ENCODE measurements at places on chromosomes 5 and 9. TPM values are rescaled to one million over a fixed set of nuclear protein-coding genes. Genes with fewer than 3 reads are reported as not detected.

DNA sequence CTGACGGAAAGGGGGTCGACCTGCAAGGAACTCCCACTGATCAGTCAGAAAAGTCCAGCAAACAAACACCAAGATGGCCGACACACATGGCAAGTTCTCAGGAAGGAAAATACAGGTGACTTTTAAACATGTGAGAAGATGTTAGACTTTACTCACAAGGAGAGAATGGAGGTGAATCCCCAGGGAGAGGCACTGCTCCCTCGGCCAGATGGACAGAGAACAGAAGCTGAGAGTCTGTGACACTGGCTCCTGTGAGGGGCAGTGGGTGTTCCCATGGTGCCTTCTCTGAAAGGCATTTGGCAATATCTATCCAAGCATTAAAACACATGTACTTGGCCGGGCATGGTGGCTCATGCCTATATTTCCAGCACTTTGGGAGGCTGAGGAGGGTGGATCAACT is 22.8 kb downstream of the COL5A1 start:
- no peak for DNase-seq
- H3K4me1 ChIP-seq = no peaks in the 10 kb centered on the region
- H3K36me3 ChIP-seq = no peaks in the 10 kb centered on the region

DNA sequence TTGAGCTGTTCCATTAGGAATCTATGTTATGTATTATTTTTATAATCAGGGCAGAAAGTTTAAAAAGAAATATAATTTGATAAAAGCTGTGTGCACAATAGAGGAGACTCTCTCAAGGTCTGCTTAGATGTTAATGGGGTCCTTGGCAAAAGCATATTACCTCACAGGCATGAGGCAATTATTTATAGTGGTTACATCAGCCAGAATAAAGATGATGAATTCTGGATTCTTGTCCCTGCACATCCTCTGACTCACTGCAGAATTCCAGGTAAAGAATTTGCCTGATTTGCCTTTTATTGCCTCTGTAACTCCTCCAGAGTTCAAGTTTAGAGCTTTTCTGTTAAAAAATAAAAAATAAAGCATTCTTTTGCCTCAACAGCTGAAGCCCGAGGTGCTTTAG is 253.6 kb downstream of the MAST4 start:
- no peaks in the 10 kb centered on the region for H3K36me3 ChIP-seq
- H3K4me3 ChIP-seq = no peak overlapping the region
- DNase-seq = no peak
- H3K27me3 ChIP-seq = no peaks in the 10 kb centered on the region
- H3K4me1 ChIP-seq = no peaks in the 10 kb centered on the region

DNA sequence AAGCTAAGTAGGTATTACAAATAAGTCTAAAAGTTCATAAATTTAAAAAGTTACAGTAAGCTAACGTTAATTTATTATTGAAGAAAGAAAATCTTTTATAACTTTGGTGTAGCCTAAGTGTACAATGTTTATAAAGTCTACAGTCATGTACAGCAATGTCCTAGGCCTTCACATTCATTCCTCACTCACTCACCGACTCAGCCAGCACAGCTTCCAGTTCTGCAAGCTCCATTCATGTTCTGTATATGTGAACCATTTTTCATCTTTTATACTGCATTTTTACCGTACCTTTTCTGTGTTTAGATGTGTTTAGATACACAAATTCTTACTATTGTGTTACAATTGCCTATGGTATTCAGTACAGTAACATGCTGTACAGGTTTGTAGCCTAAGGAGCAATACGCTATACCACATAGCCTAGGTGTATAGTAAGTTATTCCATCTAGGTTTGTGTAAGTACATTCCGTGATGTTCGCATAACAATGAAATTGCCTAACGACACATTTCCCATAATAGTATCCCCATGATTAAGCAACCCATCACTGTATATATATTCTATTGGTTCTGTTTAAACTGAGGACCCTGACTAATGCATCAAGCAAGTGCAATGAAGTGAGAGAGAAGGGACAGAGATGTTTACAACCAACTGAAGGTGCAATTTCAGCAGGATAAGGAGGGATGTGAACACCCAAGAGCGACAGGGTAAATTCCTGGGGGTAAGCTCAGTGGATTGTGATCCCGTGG is 88.9 kb upstream of the TRIO start:
- no peak for DNase-seq
- H3K27ac ChIP-seq = no peak overlapping the region
- no peaks in the 10 kb centered on the region for H3K36me3 ChIP-seq
- no peak overlapping the region for H3K4me3 ChIP-seq
- no peaks in the 10 kb centered on the region for H3K4me1 ChIP-seq

- H3K4me3 ChIP-seq = no peak overlapping the region
- DNase-seq = no peak
- H3K36me3 ChIP-seq = no peaks in the 10 kb centered on the region
- no peaks in the 10 kb centered on the region for H3K27me3 ChIP-seq
Observed at GRCh38 chr5:110341836-110342235, 384.6 kb downstream of the TMEM232 start.

DNA sequence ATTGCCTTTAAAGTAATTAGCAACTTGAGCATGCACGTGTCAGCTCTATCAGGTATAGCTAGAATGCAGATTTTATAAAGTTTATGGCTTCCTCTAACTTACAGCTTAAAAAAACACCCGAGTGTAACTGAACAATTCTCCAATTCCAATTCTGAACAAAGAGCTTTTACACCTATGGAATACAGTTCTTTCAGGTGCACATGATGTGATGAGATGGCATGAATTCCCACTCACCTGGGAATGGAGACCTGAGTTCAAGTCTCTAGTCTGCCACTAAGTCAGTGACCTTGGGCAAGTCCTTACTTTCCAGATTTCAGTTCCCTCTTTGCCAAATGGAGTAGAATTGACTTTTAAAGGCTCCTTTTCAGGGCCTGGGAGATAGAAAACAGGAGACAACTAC is 1.8 kb downstream of the ZFAND5 start:
- peak overlapping the region; percentile 79 for H3K27ac ChIP-seq
- no peaks in the 10 kb centered on the region for H3K27me3 ChIP-seq
- H3K4me1 ChIP-seq = peaks cover 9% of the 10 kb centered on the region
- peak; percentile 7 for DNase-seq
- H3K4me3 ChIP-seq = peak overlapping the region; percentile 99

DNA sequence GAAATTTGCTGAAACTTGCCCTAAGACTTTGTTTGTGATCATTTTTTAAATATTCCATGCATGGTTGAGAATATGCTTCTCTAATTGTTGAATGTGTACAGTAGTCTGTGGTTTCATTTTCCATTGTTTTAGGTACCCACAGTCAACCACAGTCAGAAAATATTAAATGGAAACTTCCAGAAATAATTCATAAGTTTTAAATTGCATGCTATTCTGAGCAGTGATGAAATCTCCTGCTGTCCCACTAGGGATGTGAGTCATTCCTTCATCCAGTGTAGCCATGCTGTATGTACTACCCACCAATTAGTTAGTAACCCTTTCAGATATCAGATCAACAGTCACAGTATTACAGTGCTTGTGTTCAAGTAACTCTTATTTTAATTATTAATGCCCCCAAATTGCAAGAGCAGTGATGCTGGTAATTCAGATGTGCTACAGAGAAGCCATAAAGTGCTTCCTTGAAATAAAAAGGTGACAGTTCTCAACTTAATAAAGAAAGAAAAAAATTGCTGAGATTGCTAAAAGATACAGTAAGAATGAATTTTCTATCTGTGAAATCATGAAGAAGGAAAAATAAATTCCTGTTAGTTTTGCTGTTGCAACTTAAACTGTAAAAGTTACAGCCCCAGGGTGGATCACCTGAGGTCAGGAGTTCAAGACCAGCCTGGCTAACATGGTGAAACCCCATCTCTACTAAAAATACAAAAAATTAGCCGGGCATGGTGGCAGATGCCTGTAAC is 79.9 kb upstream of the FBXL17 start:
- no peak overlapping the region for H3K4me3 ChIP-seq
- no peak overlapping the region for H3K27ac ChIP-seq
- no peaks in the 10 kb centered on the region for H3K4me1 ChIP-seq
- H3K27me3 ChIP-seq = no peaks in the 10 kb centered on the region

- H3K4me3 ChIP-seq = no peak overlapping the region
- no peak overlapping the region for H3K27ac ChIP-seq
- H3K4me1 ChIP-seq = no peaks in the 10 kb centered on the region
- H3K36me3 ChIP-seq = no peaks in the 10 kb centered on the region
Observed at GRCh38 chr5:77437194-77437593, 54.9 kb downstream of the WDR41 start.

- no peaks in the 10 kb centered on the region for H3K36me3 ChIP-seq
- H3K4me1 ChIP-seq = no peaks in the 10 kb centered on the region
- no peak for DNase-seq
- no peaks in the 10 kb centered on the region for H3K27me3 ChIP-seq
Observed at GRCh38 chr9:14532456-14533115, 160.6 kb downstream of the ZDHHC21 start.

- no peak overlapping the region for H3K4me3 ChIP-seq
- no peaks in the 10 kb centered on the region for H3K27me3 ChIP-seq
- H3K27ac ChIP-seq = no peak overlapping the region
- peaks cover 17% of the 10 kb centered on the region for H3K36me3 ChIP-seq
Observed at GRCh38 chr5:62312036-62312435, 6.0 kb downstream of the KIF2A start.

DNA sequence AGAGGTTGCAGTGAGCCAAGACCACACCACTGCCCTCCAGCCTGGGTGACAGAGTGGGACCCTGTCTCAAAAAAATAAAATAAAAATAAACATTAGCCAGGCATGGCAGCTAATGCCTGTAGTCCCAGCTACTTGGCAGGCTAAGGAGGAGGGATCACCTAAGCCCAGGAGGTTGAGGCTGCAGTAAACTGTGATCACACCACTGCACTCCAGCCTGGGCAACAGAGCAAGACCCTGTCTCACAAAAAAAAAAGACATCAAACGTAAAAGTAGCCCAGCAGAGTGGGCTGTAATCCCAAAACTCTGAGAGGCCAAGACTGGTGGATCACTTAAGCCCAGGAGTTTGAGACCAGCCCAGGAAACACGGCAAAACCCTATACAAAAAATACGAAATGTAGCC is 19.0 kb downstream of the UIMC1 start:
- peaks cover 19% of the 10 kb centered on the region for H3K4me1 ChIP-seq
- DNase-seq = no peak
- peaks cover 3% of the 10 kb centered on the region for H3K36me3 ChIP-seq
- H3K27ac ChIP-seq = no peak overlapping the region
- no peak overlapping the region for H3K4me3 ChIP-seq

GRCh38 chr5:143665866-143666265 is 146.1 kb upstream of the HMHB1 start:
- no peaks in the 10 kb centered on the region for H3K4me1 ChIP-seq
- no peak for DNase-seq
- H3K27ac ChIP-seq = no peak overlapping the region
- no peaks in the 10 kb centered on the region for H3K27me3 ChIP-seq

- no peaks in the 10 kb centered on the region for H3K36me3 ChIP-seq
- no peak for DNase-seq
- no peak overlapping the region for H3K4me3 ChIP-seq
- no peaks in the 10 kb centered on the region for H3K27me3 ChIP-seq
- no peaks in the 10 kb centered on the region for H3K4me1 ChIP-seq
- no peak overlapping the region for H3K27ac ChIP-seq
Observed at GRCh38 chr5:118321081-118321480, 667.3 kb downstream of the DTWD2 start.

The PRR16 gene
- total RNA-seq = 0.05 TPM

The CCDC180 gene
- total RNA-seq = 1.6 TPM

The SH3TC2 gene
- 0.24 TPM for total RNA-seq

The TMC1 gene
- 0.28 TPM for total RNA-seq

The IGFBPL1 gene
- 6.0 TPM for total RNA-seq

The PWWP2A gene
- total RNA-seq = 22.8 TPM

The LRRC70 gene
- 4.1 TPM for total RNA-seq

The TRIM36 gene
- 1.8 TPM for total RNA-seq

The CTXN3 gene
- total RNA-seq = not detected
